ENCODE measurements at places on chromosomes 5 and 9.

- no peak for DNase-seq
Measured at GRCh38 chr9:119137479-119137878, 231.8 kb downstream of the BRINP1 start.

DNA sequence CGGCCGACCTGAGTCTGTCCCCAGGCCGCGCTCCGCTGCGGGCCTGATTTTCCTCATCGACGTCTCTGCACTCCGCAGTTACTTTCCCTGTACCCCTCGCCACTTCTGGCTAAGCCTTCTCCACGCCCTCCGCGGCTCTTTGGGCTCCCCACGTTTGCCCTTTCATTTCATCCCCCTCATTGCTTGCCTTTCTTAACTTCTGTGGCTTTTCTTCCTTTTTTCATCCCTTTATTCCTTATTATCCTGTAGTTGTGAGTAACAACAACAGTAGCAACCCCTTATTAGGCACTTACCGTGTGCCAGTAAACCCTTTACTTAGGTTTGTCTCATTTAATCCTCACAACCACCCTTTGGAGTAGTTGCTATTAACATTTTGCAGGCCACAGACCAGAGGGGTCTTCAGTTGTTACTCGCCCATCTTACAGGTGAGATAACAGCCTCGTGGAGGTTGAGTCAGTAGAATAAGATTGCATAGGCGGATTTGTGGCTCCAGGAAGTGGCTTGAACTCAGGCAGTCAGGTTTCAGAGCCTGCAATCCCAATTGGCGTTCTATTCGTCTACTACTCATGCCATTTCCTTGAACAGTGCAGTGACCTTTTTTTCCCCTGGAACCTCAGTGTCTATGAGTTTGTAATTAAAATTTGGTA is 724 bp downstream of the TCERG1 start:
- peak; percentile 12 for DNase-seq

GRCh38 chr5:135826221-135826525 is 8.3 kb upstream of the SLC25A48 start:
- DNase-seq, result no peak

DNA sequence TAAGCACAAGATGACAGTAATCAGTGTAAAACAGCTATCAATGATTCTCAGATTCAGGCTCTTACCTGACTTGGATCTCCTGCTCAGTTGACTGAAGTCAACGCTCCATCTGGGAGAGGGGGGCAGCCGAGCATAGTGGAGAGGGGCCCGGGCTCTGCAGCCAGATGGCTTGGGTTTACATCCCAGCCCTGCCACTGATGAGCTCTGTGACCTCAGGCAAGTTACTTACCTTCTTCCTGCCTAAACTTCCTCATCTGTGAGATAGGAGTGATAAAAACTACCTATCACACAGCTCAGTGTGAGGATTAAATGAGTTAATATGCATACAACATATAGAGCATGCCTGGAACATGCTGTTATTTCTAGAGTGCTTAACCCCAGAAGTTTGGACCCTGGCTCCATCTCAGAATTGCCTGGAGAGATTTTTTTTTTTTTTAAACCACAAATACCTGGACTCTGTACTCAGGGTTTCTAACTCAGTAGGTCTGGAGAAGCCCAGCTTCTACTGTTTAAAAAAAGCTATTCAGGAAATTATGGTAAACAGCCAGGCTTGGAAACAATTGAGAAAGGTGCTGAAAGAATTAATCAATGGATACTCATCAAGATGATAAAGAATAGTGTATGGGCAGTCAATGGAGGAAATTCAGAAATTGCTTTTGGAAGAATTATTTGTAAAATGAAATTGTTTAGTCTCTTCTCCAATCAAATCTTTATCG is 72.2 kb downstream of the ANKRD55 start:
- DNase-seq, result no peak

DNA sequence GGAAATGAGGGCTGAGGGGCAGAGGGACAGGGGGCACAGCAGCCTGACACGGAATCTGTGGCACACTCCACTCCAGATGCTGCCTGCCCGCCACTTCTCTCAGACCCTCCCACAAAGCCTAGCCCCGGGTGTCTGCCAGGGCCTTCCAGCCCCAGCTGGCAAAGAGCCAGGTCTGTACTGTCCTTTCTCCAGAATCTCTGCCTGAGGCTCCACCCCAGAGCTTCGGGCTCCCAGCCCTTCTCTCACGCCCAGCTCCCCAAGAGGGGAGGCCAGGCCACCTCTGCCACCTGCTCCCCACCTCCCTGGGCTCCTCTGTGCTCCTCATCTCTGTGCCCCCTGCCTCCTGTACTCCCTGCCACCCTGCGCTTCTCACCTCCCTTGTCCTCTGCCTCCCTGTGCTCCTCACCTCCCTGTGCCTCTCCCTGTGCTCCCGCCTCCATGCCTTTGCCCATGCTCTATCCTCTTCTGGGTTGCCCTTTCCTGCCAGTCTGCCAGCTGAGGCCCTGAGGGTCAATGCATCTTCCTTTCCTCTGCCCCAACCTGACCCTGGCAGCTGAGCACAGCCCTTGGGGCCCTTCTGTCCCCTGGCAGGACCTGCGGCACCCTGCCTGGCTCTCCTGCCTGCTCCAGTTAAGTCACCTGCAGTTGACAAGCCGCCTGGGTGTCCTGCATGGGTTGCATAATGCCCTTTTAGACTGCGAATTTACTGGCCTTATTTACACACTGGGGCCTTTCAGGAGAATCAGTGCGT is 36.4 kb downstream of the RASGEF1C start:
- DNase-seq, result no peak

- no peak for DNase-seq
Measured at GRCh38 chr9:3696368-3696767, 170.6 kb upstream of the RFX3 start.

DNA sequence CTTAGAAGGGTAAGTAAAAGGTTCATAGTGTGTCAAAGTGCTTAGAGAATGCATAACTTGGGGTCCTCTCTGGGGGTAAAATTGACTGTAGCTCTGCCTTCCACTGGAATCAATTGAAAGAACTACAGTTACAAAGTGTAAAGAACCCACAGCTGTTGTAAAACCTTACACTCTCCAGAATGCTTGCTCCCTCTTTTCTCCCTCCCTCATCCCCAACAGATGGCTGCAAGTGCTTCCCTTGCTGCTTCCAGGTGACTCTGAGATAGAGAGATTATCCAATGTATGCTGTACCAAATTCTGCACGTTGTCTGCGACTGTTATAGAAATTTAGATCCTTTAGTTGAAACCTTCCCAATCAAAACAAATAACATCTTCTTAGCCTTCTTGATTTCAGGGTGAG is 126.0 kb downstream of the STK32A start:
- DNase-seq, result no peak

- DNase-seq, result no peak
Measured at GRCh38 chr9:87742813-87743428, 17.0 kb downstream of the CTSL start.

Measured in fibroblast of gingiva (primary cell).